ENCODE measurements at places on chromosomes 6 and 20.

DNA sequence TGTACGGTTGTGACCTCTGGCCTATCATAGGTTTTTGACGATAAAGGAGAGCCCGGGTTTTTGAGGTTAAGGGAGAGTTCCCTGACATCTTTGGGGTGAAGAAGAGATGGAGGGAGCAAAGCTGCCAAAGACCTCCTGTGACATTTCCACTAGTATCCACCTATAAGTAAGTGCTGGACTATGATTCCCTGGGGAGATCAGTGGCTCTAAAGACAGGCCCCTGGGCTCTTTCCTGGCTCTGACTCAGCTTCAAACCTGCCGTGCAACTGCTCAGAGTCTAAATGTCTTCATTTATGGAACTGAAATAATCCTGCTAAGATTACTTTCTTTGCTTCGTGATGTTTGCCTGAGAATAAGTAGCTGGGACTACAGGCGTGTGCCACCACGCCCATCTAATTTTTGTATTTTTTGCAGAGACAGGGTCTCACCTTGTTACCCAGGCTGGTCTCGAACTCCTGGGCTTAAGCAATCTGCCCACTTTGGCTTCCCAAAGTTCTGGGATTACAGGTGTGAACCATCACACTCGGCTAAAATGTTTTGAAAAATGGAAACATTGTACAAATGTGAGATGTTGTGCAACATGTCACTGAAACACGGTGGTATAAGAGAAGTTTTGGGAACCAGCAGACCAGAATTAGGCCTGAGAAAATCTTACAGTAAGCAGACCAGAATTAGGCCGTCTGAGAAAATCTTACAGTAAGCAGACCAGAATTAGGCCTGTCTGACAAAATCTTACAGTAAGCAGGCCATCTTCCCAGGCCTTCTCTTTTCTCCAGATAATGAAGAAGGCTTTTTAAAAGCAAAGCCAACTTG, 1.1 kb upstream of the PAQR8 start:
- DNase-seq, result no peak

DNA sequence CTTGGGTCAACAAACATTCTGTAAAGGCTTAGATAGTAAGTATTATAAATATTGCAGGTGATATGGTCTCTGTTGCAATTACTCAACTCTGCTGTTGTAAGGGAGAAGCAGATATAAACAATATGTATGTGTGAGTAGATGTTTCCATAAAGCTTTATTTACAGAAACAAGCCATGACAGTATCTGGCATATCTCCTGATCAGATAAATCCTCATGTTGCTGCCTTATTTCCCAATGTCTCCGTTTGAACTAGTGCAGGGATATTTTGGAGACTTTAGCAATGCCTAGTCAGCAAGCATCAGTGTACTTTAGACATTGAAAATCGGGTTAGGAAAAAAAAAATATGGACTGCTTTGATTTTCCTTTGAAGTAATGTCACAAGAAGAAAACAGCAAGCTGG, 96.1 kb downstream of the LAMA2 start:
- no peak for DNase-seq

GRCh38 chr6:47897247-47897646, 115.4 kb downstream of the OPN5 start:
- no peak for DNase-seq

GRCh38 chr20:52094693-52095092, 96.9 kb downstream of the ZFP64 start:
- DNase-seq, result no peak

DNA sequence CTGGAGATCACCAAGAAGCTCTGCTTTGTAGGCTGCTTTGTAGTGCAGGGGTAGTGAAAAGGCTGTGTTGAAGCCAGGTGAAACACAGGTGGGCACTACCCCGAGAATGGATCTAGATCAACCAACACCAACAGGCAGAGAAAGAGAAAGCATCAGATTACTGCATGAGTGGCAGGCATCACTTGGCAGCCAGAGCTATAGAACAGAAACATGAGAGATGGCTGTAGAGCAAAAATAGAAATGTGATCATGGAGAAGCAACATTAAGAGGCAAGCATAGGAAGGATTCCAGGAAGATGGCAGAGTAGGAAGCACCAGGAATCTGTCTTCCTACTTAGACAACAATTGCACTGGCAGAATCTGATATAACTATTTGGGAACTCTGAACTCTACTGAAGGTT, 311.1 kb upstream of the TCF21 start:
- no peak for DNase-seq

DNA sequence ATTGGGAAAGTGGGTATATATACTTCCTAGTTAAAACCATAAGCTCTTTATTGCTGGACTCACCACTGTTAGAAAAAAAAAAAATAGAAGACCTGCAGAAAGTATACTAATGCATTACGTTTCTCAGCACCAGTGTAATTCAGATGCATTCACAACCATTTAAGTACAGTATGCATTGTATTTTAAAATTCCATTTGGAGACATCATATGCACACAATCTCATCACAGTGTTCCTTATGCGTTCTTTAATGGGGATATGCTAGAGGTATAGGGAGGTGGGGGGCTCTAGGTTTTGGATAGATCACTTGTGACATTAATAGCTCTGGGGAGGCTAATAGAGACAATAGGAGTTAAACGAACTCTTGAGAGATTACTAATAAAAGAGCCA, 9.4 kb downstream of the TFAP2A start:
- no peak for DNase-seq

GRCh38 chr6:107618672-107619071, 128.8 kb downstream of the SOBP start:
- no peak for DNase-seq

DNA sequence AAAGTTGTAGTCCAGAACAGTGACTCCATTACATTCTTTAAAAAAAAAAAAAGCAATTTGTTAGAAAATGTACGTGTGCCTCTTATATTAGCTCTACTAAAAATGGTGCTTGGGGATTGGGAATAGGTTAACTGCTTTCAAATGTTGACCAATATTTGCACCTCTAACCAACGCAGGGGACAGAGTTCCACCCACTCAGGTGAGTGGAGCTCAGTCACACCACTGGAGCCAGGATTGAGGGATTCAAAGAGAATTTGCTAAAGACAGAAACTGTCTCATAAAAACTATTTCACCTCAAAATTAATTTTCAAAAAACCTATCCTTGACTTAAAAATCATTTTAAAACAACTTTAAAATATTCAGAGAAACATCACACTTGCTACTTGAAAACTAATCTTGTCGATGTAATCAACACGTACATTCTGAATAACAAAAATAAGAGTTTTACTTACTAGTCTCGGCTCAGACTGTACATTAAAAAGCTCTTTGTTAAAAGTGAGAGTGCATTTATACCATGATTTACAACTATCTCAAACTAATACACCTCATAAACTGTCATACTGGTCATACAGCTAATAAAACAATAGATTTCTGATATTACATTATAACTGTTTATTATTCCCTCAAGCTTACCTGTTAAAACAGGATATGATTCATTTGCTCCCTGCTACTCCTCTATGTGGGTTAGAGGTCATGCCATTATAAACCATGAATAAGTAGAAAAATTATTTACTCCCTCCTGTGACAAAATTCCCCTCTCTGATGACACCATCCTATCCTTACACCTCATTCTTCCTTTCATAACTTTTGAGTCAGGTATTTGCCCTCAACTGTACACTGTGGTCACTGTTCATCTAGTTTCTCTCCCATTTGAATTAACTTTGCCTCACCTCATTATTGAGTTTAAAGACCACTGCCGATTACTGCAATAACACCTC, 88.6 kb downstream of the PDE10A start:
- DNase-seq, result no peak

GRCh38 chr6:32945953-32946352, 5.1 kb upstream of the HLA-DMB start:
- no peak for DNase-seq

- DNase-seq, result no peak
Measured at GRCh38 chr6:119542037-119542436, 192.5 kb upstream of the MAN1A1 start.

DNA sequence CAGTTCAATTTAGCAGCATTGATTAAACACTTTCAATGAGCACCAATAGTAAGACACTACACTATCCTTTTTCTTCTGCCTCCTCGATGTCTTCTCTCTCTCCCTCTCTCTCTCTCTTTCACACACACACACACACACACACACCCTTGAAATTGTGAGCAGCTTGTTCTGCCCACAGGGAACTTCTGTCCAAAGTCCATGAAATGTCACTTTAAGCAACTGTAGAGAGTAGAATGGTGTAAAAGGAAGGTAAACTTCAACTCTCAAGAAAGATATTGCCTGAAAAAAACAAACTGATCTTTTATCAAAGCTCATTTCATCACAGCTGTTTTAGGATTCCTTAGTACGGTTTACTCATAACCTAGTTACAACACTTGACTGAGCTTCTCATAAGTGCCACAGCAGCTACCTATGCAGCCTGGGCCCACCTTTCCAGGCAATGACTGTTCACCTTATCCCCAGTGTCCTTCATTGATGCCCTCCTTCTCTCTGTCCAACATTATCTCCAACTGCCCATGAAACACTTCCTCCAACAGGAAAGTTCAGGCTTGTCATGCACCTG, 107.0 kb downstream of the TNFRSF21 start:
- no peak for DNase-seq

GRCh38 chr6:134177236-134177635, 124.8 kb upstream of the SLC2A12 start:
- no peak for DNase-seq

DNA sequence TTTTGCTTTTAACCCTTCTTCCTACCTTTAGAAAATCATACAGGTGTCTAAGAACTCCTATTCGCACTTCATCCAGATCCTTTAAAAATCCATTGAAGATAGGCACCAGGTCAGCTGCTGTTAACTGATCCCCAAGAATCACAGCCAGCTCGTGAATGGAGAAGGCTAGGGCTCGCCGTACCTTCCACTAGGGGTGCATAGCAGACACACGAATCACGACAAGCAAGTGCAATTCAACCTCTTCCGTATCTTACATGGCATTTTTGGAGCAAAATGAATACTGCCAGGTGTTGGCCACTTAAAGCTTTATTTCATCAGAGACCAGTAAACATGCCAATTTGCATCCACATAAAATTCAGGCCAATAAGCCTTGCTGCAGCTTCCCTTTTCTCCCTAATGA, 10.8 kb upstream of the ANKRD60 start:
- DNase-seq, result no peak

GRCh38 chr6:10276106-10276505, 138.8 kb downstream of the TFAP2A start:
- no peak for DNase-seq

GRCh38 chr6:7992002-7992815, 72.0 kb downstream of the BLOC1S5 start:
- no peak for DNase-seq

DNA sequence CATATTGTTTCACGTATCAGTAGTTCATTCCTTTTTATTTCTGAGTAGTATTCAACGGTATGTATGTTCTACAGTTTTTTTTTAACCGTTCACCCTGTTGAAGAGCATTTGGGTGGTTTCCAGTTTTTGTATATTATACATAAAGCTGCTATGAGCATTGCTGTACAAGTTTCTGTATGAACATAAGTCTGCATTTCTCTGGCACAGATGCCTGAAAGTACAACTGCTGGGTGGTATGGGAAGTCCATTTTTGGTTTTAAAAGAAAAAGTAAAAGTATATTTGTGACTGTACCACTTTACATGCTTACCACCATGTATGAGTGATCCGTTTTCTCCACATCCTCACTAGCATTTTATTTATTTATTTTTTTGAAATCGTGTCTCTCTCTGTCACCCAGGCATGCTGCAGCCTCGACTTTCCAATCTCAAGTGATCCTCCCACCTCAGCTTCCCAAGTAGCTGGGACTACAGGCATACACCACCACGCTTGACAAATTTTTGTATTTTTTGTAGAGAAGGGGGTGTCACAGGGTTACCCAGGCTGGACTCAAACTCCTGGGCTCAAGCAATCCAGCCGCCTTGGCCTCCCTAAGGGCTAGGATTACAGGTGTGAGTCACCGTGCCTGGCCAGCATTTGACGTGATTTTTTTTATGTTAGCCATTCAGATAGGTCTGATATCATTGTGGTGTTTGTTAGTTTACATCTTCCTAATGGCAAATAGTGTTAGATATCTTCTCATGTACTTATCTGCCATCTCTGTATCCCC, 11.0 kb upstream of the SIM1 start:
- no peak for DNase-seq

DNA sequence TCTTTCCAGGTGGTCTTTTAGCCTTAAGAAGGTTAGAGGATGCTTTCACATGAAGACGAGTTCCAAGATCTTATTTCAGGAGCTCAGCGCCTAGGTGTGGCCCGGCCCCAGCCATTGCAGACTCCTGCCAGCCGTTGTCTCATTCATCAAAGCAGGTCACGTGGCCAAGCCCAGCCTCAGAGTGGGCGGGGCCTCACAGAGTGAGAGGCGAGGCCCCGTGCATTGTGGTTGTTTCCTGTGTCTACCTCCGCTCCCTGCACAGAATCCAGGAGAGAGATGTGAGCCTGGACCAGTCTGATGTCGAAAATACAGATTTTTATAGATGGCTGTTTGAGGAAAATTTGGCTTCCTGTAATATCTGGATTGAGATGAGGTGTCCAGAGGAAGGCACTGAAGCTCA, 49.2 kb upstream of the CST5 start:
- DNase-seq, result no peak

- no peak for DNase-seq
Measured at GRCh38 chr6:130026859-130027258, 8.5 kb downstream of the L3MBTL3 start.

DNA sequence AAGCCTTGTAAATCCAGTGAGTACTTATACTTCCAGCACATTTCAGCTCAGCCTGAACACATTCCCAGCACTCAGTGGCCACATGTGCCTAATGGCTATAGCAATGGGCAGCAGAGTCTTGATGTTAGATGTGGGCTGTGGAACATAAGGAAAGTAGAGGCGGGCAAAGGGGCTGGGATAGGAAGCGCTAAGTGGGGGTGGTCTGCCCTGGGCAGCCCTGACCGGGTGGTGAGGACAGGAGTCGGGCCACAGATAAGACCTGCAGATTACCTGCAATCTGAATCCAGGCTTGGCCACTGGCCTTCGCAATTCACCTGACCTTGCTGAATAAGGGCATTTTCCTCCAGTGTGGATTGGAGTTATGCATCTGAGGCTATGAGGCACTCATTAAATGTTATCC, 11.1 kb upstream of the HMGA1 start:
- DNase-seq, result no peak

GRCh38 chr20:917416-917815, 1.3 kb upstream of the ANGPT4 start:
- DNase-seq, result no peak

DNA sequence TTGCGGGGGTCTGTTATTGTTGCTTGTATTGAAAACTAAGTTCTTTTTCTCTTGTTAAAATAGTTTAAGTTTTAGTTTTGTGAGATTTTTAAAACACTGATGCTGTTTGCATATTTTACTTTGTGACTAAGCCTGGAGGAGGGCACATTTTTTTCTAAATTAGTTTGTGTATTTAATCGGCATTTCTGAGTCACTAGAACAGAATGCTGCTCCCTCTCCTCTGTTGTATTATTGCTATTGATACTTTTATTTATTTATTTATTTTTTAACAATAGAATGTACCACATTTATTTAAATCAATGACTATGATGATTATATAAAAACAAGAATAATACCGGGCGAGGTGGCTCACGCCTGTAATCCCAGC, 5.1 kb upstream of the FAM50B start:
- no peak for DNase-seq

Data from NCI-H1436 (cell line).